ENCODE measurements at places on chromosomes 1 and 21. TPM values are rescaled to one million over a fixed set of nuclear protein-coding genes. Genes with fewer than 3 reads are reported as not detected.

GRCh38 chr1:153680120-153680403, 1.6 kb downstream of the NPR1 start:
- DNase-seq = no peak

GRCh38 chr1:194176212-194176611, 989.8 kb upstream of the B3GALT2 start:
- DNase-seq = no peak

DNA sequence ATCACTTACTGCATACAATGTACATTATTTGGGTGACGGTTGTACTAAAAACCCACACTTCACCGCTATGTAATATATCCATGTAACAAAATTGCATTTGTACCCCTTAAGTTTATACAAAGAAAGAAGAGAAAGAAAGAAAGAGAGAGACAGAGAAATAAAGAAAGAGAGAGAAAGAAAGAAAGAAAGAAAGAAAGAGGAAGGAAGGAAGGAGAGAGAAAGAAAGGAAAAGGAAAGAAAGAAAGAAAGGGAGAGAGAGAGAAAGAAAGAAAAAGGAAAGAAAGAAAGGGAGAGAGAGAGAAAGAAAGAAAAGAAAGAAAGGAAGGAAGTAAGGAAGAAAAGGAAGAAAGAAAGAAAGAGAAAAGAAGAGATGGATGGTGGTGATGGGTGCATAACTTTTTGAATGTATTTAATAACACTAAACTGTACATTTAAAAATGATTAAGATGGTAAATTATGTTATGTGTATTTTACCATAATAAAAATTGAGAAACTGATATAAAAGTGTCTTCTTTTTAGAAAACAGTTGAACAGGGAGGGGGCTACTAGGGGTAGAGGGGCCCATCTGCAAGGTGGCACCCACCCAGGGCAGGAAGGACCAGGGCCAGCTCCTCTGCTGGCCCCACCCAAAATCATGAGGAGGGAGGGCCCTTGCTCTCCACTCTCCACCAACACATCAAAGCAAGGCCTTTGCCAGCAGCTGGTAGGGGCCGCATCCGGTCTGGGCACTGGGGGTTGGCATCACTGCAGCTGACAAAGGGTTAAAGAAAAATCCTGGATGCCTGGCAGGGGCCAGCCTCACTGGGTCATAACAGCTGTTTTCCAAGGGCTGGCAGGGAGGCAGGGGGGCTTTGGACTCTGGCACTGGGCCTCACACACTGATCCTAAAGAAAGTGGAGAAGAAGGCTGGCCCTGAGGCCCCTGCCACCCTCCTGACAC, 153.9 kb upstream of the EDN2 start:
- DNase-seq = no peak

DNA sequence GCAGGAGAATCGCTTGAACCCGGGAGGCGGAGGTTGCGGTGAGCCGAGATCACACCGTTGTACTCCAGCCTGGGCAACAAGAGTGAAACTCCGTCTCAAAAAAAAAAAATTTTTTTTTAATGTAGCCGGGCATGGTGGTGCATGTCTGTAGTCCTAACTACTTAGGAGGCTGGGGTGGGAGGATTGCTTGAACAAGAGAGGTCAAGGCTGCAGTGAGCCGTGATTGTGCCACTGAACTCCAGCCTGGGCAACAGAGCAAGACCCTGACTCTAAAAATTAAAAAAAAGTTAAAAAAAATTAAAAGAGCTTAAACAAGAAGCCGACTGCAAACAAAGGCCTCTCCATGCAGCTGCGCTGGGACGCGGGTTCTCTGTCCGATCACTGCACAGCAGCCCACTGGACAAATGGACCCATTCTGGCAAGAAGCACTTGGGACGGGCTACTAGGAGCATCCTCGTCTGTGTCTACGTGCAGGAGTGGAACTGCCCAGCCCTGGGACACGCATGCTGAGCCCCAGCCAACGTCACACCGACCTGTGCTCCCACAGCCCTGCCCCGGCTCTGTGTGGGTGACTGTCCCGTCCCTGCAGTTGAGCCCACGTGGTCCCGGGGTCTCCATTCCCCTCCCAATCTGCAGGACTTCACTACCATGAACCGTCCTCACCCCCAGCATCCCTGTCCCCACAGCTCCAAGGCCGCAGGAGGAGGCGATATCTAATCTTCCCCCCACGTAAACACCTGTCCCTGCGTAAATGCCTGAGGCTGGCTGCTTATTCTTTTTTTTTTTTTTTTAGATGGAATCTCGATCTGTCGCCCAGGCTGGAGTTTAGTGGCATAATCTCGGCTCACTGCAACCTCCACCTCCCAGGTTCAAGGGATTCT, 12.3 kb downstream of the SLC35E2B start:
- DNase-seq = no peak

DNA sequence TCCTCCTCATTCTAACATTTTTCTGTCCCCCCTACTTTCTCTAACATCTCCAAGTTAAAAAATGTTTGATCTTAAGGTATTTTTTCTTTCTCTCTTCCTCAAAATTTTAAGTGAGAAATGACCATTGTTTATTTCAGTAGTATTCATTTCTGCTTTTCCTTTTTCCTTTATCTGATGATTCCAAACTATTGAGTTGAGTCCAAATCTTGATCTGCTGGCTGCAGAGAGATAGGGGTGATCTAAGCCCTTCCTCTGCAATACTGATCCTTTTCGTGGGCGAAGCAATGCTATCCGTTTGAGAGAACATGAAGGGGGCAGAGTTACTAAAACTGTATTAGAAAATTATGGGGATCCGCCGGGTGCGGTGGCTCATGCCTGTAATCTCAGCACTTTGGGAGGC, 516 bp upstream of the NMNAT2 start:
- no peak for DNase-seq

- DNase-seq = no peak
These were observed 1.8 kb downstream of the TRIM46 start for GRCh38 chr1:155175281-155175926.

DNA sequence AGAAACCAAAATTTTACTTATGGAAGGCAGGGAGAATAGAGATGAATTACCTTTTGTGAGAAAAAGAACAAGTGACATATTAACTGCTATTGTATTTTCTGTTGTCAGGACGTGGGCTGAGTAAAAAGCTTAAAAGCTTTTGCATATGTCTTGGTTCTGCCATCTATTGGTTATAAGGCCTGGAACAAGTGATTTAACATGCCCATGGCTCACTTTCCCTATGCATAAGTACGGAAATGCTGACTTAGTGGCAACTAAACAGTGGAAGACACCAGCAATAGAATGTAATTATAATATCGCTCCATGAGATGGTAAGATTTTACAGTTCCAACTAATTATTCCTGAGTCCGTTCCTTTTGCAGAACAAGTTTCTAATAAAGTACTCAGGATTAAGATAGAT, 6.7 kb upstream of the CTSS start:
- DNase-seq = no peak

- no peak for DNase-seq
These were observed 50.1 kb downstream of the TUT4 start for GRCh38 chr1:52502789-52503188.

DNA sequence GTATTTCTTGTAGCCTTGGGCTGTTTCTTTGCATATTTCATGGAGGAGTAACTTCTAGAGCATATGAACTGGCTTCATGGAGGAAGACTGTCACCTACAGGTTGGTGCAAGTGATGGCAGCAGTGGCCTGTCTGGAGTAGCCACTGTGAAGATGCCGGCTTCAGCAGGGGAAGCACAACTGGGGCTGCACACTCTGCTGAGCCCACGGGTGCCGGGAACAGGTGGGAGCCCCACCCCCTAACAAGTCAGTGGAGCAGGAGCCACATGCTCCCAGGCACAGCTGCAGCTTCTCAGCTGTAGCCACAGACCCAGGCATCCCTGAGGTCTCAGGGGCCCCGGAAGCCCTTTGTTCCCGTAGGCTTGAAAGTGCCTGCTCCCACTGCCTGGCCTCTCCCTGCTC, 43.2 kb upstream of the C1orf185 start:
- peak; percentile 48 for DNase-seq

- DNase-seq = no peak
These were observed 612.2 kb upstream of the CXADR start for GRCh38 chr21:16900685-16901084.

ZBTB21 gene
- total RNA-seq = 13.4 TPM

ADORA1 gene
- total RNA-seq = 15.0 TPM
